HFF-Myc (cell line): ENCODE measurements at places on chromosomes 16 and 17.

DNA sequence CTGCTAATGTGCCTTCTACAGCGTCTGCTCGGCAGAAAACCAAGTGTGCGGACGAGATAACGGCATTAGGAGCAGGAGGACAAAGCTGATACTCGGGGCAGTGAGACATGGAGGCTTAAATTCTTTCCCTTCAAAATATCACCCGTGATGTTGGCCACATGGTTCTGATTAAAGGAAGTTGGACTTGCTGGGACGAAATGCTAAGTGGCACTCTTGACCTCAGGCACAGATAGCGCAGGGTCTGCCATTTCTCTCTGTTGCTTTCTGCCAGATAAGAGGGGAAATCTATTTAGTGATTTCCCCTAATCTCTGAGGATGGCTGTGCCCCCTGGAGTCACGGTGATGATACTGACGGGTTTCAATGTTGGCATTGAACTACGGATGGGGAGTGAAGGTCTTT, 509.6 kb upstream of the EEF2KMT start:
- no peak for DNase-seq

DNA sequence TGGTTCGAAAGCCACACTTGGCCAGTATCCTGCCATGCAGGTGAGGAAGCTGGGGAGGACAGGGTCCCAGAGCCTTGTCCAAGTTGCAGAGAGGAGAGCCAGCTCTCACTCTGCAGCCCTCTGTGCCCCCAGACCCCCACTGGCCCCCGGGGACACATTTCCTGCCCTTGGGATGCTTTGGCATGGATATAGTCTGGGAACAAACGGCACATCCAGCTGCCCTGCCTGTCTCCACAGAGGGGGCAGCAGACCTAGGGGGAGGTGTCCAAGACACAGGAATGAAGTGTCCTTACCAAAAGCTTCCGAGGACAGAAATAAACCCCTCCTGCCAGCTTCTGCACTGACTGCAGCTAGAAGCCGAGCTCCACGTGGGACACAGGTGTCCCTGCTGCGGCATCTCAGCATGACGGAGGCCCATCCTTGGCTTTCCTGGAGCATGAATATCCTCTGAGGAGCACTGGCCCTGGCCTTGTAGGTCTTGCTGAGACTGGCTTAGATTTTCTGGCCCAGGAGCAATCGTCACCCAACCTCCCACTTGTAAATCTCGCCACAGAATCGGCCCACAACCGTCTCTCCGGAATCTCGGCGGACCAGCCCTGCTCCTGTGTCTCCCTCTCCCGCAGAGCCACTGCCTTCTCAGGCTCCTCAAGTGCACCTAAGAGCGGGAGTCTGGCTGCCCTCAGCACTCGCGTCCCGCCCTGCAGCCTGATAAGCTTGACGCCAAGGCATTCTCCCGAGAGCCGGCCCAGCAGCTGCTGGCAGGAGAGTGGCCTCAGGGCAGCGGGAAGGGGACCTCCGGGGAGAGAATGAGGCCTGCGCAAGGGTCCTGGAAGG, 1.1 kb upstream of the CAPN15 start:
- no peak for DNase-seq

DNA sequence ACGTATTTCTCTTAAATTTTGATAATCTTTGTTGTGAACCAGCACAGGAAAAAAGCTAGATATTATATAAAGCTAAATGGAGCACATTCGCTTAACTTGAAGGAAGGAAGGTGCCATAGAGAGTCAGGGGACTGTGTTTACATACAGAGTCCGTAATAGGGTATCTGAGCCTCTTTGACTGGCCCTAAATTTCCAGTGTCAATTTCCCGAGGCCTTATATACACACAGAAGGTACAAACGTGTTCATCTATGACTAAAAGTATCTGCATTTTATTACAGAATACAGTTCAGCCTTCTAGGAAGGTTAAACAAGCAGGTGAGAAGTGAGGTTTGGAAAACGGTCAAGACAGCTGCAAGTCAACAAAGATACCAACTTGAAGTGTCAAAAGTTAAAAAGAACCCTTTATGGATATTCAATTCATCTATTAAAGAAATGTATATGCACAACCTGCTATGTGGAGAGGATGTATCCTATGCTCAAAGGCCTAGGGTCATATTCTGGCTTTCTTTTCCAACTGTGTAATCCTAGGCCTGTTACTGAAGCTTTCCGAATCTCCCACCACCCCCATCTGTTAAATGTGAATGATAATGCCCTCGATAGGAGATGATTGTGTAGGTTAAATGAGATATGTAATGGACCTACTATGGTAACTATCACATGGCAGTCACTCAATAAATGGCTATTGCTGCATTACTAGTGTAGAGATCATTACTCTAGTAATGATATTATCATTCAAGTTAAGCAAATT, 263.7 kb upstream of the MAF start:
- DNase-seq = no peak

DNA sequence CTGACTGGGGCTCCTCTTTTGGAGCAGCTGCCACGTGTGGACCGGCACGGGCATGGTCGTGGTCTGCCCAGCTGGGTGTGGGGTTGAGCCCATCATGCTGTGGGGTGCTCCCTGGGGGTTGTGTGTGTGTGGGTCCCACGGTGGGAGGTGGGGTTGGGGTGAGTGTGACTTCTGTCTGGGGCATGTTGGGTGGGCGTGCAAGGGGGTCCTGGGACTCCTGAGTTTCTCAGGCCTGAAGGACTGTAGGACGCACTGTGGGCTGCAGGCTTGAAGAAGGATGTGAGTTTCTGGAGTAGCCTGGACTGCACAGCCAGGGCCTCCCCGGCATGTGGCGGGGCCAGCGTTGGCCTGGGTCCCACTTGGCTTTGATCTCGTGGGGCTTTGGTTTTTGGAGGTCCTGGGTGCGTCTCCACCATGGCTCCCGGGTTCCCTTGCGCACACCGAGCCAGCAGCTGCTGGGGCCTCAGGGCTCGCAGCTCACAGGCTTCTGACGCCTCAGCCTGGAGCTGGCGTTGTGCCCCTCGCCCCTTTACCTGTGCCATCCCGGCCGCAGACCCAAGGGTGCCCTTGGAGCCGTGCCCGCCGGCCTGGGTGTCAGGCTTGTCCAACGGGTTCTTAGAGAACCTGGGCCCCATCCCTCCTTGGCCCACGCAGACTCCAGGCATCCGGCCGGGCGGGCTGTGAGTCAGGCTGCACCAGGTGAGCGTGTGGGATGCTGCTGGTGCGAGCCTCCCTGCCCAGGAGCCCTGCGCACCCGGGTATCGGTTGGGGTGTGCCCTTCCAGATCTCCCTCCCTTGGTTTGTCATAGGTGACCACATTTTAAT, 34.4 kb upstream of the ZNF750 start:
- DNase-seq = no peak

DNA sequence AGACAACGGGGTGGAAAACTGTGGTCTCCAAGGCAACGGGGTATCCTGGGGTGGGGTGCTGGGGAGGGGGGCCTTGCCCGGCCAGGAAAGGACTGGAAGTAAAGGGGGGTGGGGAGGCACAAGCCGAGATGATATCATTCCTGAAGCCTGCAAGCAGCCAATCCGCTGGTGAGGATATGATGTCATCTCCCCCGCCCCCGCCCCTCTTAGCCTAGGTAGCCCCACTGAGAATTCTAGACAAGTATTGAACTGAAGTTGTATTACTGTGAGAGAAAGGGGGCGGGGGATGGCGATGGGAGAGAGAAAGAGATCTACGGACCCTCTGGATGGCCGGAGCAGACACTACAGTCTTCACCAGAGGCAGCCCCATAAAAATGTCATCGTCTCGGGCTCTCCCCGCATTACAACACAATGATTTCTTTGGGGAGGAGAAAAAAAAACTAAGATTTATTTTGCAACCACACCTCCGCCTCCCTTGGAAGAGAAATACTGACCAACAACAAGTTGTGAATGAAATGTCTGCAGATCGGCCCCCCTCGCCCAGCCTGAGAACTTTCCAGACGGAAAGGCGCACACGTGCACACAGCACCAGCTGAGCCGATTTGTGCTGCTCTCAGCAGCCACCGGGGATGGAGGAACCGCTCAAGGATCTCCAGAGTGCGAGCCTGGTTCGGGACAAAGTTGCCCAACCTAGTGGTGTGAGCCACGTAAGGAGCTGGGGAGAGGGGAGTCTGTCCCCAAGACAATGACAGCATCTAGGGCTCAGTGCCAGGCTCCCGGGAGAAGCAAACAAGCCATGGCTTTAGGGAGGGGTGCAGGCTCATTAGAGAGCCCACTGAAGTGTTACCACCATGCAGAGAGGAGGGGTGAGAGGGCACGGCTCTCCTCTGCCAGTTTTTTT, 222.1 kb downstream of the SOX9 start:
- no peak for DNase-seq

DNA sequence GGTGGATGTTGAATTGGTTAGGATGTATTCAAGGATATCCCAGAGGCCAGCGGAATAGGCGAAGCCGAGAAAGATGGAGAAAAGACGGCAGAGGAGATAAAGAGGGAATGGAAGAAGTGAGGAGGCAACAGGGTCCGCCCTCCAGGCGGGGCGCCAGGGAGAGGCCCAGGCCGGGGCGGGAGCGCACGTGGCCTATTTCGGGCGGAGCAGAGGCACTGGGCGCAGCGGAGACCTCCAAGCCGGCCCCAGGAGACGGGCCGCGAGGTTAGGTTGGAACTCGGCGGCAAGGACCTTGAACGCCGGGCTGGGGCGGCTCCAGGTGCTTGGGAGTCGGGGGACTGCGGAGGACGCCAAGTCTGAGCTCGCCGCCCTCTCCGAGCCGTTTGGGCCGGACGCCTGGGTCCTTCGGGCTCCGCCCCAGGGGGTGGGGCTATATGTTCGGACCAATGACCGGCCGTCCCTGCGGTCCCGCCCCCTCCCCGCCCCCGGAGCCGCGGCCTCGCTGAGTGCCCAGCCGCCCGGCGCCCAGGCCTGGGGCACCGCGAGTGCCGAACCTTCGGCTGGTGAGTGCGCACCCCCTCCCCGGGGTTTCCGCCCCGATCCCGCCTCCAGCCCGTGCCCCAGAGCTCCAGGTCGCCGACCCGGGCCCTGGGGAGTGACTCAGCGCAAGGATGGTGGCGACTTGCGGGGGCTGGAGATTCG, at the start of gene ZNF771:
Gene ZNF771, plus strand, starts transcription at position 505 of the 702 bp plus-strand sequence. CDS start 448 bp downstream, outside the sequence.
- no peak for DNase-seq

GRCh38 chr16:716200-716568, 1.3 kb downstream of the METRN start:
- no peak for DNase-seq

DNA sequence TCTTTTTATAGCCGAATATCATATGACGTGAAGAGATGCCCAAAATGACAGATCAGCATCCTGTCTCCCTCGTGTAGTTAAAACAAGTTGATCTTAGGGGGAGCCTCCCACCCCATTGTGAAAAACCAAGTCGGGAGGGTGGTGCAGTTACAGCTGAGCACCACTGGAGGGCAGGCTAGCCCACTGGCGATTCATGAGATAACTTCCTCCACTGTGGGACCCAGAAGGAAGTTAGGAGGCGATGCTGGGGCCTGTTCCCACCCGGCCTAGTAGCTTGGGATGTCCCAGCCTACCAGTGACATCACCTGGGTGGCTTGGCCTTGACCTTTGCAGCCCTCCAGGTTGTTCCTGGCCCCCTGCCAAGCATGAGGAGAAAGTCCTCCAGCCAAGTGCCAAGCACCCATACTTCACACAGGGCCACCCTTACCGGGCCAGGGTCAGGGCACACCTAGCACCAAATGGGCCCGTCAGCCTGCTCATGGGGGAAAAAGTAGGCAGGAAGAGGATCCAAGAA, 8.1 kb upstream of the CPNE2 start:
- peak; percentile 56 for DNase-seq

DNA sequence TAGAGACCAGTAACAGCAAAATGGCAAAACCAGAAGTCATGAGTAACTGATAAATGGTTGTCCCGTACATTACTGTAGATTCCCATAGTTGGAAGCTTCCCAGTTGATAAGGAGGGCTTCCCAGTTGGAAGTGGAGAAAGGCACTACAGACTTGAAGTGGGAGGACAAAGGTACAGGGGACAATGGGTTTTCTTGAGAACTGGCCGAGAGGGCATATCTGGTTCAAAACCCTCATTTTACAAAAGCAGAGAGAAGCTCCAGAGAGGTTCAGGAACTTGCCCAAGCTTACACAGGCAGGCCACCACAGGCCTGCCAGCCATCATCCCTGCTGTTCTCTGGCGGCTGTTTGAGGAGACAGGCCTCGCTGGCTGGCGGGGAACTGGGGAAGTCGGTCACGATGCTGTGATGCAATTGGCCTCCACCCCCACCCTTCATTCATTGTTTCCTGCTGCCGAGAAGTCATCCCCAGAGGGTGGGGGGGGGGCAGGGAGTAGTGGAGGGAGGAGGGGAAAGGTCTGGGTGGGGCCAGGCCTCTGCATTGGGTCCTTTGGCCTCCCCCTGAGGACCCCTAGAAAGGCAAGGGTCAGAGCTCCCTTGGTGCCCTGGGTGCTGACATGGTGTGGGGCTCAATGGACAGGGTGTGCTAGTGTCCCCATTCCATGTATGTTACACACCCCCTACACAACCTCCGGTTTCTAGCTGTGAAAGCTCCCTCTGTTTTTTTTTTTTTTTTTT, 3.0 kb downstream of the UBALD2 start:
- no peak for DNase-seq

- DNase-seq = no peak
These were observed 7.9 kb downstream of the SOCS1 start for GRCh38 chr16:11248133-11248532.

DNA sequence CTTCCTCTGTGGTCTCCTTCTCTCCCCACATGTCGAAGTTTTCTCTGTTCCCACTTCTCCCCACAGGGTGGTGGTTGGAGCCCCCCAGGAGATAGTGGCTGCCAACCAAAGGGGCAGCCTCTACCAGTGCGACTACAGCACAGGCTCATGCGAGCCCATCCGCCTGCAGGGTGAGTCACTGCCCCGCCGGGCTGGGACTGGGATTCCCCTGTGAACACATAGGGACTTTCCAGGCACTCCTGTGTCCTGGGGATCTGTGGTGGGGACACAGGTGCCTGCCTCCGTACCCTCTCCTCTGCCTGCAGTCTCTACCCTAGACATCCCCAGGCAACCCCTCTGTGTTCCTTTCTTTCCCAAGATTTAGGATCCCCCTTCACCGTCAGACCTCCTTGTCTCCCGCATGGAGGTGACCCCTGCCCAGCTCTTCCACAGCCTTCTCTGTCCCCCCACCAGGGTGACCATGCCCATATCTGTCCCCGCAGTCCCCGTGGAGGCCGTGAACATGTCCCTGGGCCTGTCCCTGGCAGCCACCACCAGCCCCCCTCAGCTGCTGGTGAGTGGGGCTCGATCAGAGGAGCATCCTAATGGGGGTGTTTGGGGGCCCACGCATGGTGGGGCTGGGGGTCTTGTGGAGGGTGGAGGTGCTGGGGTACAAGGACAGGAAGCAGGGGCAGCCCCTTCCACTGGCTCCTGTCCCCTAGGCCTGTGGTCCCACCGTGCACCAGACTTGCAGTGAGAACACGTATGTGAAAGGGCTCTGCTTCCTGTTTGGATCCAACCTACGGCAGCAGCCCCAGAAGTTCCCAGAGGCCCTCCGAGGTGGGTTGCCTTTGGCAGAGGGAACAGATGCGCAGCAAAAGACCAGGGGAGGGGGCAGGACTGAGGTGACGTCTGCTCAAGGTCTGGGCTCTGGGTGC, 5.8 kb downstream of the ITGAM start:
- no peak for DNase-seq

- DNase-seq = no peak
These were observed 43.5 kb upstream of the ADCY9 start for GRCh38 chr16:4159726-4160125.

GRCh38 chr16:85173146-85173980, 61.1 kb upstream of the CIBAR2 start:
- DNase-seq = no peak
